ENCODE measurements at places on chromosomes 12 and 14.

DNA sequence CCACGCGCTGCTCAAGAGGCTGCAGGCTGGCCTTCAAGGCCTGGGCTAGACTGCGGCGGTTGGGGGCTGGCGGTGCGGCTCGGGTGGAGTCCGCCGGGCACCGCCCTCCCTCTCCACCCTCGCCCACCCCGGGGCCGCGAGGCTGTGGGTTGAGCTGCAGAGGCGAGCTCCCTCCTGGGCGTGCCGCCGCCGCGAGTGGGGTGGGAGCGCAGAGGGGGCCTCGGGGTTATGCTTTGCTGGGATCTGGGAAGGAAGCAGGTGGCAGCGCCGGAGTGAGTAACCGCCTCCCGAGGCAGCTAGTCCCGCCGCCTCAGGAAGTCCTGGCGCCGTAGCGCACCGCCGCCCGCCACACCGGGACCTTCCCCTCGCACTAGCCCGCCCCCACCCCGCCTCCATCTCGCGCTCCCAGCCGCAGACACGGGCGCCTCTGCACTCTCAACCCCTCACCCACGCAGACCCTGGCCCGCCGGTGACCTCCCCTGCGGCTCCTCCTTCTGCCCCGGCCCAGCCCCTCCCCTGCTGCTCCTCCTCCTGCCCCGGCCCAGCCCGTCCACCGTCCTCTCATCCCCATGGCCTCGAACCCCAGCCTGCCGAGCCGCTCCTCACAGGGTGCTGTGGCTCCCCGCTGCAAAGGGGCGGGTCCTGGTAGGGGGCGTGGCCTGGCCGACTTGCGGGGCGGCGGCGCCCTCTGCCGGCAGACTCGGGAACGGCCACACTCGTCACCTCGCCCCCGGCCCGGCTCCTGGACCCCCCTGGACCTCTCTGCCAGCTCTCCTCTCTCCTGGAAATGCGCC is 16.6 kb downstream of the TAMALIN start:
- DNase-seq = no peak

GRCh38 chr14:44846232-44846824 is 115.4 kb downstream of the KLHL28 start:
- no peak for DNase-seq

DNA sequence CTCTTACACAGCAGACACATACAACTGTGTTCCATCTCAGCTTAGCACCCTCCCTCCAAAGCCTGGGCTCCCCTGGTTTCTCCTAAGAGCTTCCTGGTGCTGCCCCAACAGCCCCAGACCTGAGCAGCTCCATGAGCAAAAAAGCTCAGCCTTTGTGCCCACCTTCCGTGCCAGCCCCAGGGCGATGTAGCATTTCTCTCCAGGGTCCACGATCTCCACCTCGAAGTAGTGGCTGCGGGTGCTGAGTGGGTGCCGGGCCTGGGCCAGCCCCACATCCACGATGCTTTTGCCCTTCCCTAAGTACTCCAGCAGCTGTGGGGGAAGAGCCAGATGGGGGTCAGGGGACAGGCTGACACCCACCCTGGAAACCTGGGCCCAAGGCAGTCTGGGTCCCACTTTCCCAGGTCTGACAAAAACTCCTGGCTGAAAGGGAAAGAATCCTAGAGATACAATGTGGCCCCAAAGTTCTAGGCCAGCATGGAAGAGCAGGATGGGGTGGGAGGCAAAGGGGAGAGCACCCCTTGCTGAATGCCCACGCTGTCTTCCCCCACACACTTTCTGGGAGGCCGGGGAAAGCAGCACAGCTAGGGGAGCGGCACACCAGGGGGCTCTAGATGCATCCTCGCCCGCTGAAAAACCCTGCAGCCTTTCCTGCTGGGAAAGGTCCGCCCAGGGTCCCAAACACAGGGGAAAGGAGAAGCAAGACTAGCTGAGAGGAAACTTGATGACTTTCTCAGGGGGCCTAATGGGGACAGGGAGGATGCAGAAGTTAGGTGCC is 11.0 kb downstream of the SPRYD3 start:
- no peak for DNase-seq

DNA sequence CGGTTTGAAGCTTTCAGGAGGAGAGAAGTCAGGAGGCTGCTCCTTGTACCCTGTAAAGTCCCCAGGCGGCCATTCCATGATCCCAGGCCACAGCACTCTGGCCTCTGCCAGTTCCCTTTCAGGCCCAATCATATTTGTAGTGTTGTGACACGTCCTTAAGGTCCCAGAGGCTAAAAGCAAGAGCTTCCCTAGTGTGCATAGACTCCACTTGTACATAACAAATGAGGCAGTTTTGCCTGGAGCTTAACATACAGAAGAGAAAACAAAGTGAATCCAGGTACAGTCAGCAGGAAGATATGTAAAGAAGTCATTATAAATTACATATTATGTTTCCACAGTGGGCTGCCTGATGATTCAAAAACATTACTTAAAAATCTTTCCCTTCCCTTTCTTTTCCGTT is 81.1 kb upstream of the RPH3A start:
- no peak for DNase-seq

GRCh38 chr14:63276492-63277342 is 42.0 kb downstream of the GPHB5 start:
- no peak for DNase-seq

- DNase-seq = no peak
Measured at GRCh38 chr14:86015511-86015910, 485.6 kb downstream of the FLRT2 start.

- DNase-seq = no peak
Measured at GRCh38 chr12:15842108-15842507, 40.1 kb upstream of the STRAP start.

- no peak for DNase-seq
Measured at GRCh38 chr14:99909513-99910064, 116.4 kb downstream of the EML1 start.

- DNase-seq = no peak
Measured at GRCh38 chr12:117129391-117129790, 30.2 kb upstream of the TESC start.

- no peak for DNase-seq
Measured at GRCh38 chr12:42015051-42015461, 129.6 kb downstream of the GXYLT1 start.

DNA sequence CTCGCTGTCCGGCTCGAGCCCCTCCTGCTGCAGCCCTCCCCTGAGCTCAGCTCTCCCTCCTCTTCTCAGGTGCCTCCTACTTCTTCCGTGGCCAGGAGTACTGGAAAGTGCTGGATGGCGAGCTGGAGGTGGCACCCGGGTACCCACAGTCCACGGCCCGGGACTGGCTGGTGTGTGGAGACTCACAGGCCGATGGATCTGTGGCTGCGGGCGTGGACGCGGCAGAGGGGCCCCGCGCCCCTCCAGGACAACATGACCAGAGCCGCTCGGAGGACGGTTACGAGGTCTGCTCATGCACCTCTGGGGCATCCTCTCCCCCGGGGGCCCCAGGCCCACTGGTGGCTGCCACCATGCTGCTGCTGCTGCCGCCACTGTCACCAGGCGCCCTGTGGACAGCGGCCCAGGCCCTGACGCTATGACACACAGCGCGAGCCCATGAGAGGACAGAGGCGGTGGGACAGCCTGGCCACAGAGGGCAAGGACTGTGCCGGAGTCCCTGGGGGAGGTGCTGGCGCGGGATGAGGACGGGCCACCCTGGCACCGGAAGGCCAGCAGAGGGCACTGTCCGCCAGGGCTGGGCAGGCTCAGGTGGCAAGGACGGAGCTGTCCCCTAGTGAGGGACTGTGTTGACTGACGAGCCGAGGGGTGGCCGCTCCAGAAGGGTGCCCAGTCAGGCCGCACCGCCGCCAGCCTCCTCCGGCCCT is 22.8 kb downstream of the MMP17 start:
- no peak for DNase-seq

GRCh38 chr14:71650187-71650755 is 282.0 kb upstream of the RGS6 start:
- DNase-seq = no peak

DNA sequence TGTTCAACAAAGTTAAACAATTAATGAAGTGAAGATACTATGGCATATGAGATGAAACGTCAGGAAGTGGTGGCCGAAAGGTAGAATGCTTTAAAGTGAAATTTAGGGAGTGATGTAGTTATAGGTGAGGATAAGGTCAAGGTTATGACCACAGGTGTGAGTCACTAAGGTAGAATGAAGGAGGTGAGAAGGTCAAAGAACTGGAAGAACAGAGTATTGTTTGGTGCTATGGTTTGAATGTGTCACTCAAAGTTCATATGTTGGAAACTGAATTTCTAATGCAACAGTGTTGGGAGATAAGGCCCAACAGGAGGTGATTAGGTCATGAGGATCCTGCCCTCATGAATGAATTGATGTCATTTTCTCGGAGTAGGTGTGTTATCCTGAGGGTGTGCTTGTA is 293.6 kb downstream of the NELL2 start:
- DNase-seq = no peak

DNA sequence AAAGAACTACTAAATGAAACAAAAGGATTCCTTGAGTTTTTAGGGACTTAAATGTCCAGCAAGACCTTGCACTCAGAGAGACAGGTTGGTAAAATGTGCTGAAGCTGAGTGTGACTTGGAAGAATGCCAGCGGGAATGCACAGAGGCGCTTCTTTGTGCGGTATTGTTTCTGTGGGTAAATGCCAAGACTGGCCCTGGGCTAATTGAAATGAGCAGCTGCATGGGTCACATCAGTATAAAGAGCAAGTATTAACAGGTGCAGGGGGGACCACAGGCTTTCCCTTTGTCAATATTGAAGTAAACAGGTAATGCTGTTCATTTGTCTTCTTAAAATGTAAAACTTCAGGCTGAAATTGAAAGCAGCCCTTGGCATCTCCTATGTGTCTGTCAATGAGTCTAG is 74.3 kb downstream of the LMO3 start:
- DNase-seq = no peak

GRCh38 chr14:68627050-68627867 is 165.6 kb downstream of the ZFP36L1 start:
- no peak for DNase-seq

- no peak for DNase-seq
Measured at GRCh38 chr12:28456934-28457710, 266.9 kb downstream of the CCDC91 start.

DNA sequence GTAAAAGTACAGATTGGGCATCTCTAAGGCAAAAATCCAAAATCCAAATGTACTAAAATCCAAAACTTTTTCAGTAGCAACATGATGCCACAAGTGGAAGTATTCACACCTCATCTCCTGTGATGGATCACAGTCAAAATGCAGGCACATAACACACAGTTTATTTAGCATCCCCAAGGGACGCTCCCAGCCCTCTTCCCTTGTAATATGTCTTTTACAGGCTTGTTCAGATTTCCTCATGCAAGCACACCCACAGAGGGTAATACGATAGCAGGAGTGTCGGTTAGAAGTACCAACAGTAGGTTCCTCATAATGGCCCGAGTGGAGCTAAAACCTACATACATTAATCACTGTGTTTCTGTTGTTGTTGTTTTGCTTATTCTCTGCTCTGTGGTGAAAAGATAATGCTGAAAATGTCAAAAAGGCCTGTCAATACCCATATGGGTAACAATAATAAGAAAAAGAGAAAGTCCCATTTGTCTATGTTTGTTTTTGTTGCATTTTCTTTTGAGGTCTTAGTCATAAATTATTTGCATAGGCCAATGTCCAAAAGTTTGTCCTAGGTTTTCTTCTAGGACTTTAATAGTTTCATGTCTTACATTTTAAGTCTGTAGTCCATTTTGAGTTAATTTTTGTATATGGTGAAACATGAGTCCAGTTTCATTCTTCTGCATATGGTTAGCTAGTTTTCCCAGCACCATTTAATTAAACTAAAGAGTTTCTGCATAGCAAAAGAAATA is 133.1 kb downstream of the LRIG3 start:
- no peak for DNase-seq

DNA sequence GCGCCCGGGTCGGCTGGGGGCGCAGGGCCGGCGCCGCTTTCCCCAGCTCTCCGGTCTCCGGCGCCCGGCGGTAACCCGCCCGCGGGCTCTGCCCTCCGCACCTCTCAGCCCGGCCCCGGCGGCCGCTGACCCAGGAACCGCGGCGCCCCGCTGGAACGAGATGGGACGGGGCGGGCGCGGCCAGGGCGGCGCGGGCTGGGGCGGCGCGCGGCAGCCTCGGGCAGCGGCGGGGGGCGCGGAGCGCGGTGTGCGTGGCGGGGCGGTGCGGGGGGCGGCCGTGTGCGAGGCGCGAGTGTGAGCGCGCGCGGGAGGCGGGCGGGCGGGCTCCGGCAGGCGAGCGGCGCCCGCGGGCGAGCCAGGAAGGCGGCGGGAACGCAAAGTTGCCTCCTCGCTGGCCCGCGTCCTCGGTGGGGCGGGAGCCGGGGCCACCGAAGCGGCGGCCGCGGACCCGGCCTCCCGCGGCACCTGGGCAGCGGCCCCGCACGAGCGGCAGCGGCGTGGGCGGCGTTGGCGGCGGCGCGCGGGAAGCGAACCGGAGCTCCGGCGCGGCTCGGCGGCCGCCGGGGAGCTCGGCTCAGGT is 671 bp upstream of the DIO3 start:
- no peak for DNase-seq

DNA sequence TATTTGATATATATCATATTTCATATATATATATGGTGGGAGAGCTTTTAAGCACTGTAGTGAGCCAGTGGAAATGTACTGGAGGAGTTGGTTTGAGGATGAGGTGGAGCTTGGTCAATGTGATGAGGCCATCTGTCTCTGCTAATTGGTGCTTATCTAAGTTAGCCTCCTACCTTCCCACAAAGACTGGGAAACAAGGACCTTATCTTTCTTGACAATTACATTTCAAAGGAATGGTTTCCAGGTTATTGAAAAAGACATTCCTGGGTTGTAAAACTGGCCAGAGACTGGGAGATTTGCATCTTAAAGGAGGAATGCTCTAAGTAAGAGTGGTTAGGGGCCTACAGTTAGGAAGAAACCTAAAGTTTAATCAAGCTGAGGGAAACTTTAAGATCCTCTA is 212.8 kb upstream of the SYT1 start:
- DNase-seq = no peak

DNA sequence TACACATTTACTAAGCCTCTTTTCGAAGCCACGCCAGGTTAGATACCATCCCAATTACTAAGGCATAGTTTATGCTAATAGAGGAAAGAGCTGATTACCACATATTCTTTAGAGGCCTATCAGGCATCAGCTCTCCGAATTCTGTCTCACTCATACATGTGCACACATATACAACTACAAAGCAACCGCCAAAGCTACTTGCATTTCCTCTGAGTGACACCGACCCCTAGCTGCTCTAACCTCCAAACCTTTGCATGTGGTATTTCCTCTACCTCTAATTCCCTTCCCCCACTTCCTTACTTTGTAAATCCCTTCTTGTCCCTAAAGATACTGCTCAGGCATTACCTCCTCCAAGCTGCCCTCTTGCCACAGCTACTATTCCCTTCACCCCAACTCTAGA is 107.2 kb downstream of the DUSP6 start:
- no peak for DNase-seq

- DNase-seq = no peak
Measured at GRCh38 chr12:71445071-71445470, 5.5 kb downstream of the LGR5 start.

- DNase-seq = no peak
Measured at GRCh38 chr14:31937730-31938346, 139.3 kb upstream of the ARHGAP5 start.
